NCI-H2029 treated with DMSO at 0.1 percent for 48 hours (cell line): ENCODE measurements at places on chromosomes 5 and 9.

GRCh38 chr5:67182301-67182790, 14.3 kb downstream of the CD180 start:
- DNase-seq: no peak

DNA sequence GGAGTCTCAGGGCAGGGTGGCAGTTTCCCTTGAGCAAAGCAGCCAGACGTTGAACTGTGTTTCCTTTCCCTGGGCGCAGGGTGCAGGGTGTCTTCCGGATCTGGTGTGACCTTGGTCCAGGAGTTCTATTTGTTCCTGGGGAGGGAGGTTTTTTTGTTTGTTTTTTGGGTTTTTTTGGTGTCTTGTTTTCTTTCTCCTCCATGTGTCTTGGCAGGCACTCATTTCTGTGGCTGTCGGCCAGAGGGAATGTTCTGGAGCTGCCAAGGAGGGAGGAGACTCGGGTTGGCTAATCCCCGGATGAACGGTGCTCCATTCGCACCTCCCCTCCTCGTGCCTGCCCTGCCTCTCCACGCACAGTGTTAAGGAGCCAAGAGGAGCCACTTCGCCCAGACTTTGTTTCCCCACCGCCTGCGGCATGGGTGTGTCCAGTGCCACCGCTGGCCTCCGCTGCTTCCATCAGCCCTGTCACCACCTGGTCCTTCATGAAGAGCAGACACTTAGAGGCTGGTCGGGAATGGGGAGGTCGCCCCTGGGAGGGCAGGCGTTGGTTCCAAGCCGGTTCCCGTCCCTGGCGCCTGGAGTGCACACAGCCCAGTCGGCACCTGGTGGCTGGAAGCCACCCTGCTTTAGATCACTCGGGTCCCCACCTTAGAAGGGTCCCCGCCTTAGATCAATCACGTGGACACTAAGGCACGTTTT, 3.5 kb upstream of the PHYHD1 start:
- DNase-seq: peak; percentile 77

DNA sequence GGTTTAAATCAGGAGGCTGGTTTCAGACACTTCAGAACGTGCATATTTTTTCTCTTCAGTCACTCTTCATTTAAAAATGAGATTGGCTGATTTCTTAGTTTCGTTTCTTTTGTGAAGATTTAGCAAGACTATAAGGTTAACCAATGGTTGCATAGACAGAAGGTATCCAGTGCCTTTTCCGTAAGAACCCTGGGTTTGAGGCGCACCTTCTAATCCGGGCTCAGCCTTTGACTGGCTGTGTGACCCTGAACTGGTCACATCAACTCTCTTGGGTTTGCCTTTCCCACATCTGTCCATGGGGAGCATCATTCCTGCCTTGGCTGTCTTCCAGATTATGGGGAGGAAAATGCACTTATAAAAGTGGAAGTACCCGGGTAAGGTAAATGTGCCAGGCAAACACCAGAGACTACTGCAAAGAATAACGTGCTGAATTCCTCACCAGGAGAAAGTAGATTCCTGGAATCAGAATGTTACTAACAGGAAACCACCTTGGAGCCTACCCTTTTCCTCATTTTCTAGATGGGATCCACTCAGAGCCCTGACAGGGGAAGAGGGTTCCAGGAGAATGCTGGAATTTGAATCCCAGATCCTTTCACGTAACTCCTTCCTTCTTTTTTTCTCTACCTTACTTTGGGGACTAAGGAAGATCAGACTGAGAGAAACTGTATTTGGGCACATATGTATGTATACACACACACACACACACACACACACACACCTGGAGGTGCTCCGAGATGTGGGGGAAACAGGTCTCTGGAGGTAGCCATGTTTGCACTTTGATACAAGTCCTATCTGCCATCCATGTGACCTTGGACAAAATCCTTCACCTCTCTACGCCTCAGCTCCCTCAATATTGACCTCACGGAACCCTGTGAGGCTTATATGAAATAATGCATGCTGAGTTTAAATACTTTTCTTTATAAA, 6.8 kb downstream of the HAND1 start:
- DNase-seq: no peak

- no peak for DNase-seq
These were observed 83.3 kb downstream of the ZNF608 start for GRCh38 chr5:124663101-124663506.

DNA sequence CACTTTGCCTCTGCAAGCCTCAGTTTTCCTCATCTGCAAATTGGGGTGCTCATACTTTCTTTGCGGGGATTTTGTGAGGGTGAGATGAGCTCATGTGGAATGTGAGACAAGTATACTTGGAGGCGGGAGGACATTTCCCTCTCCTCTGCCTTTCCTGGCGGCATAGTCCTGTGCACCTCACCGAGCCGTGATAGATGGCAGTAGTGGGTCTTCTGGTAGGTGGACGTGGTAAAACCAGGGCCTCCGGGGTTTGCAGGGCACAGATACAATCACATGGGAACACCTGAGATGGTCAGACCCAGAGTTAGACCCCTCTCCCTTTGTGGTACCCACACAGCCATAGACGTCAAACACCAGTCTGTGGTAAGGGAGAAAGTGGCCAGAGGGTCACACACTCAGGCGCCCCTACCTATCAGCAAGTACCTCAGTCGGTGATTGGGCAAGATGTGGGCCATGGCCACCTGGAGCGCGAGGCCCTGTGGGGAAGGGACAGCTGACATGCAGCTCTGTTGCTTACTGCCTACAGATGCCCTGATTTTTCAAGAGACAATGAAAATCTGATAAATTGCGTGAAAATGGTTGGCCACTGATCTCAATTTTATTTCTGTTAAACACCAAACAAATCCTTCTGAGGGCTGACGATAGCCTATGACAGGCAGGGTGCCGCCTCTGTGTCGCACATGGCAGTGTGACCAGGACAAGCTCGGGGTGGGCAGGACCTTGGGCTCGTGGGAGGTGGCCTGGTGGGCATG, 9.9 kb downstream of the ERGIC1 start:
- DNase-seq: no peak

DNA sequence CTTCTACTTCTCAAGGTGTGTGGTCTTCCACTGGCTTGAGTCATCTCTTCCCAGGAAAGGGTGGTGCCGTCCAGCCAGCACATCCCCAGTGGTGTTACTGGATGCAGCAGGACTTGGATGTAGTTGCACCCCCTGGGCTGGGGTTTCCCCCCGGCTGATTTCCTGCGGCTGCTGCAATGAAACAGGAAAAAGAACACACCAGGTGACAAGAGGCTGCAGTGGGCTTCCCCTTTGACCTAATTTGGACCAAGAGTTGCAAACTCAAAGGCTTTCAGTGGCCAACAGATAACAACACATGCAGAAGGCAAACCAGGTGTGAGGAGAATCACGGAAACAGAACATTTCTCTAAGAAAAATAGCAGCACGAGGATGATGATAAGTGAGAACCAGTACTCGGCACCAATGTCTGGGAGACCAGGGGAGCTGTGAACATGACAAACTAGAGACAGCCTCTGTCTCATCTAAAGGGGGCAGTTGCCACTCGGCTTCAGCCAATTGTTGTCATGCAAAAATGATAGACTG, 83.7 kb downstream of the PDE6A start:
- no peak for DNase-seq

GRCh38 chr5:89083791-89084190, 200.8 kb upstream of the MEF2C start:
- DNase-seq: no peak

- DNase-seq: no peak
These were observed at the start of gene PCDHA13 for GRCh38 chr5:140881889-140882590. Gene PCDHA13 (plus strand): TSS chr5:140882124. CDS start chr5:140882269, 145 bp downstream.

DNA sequence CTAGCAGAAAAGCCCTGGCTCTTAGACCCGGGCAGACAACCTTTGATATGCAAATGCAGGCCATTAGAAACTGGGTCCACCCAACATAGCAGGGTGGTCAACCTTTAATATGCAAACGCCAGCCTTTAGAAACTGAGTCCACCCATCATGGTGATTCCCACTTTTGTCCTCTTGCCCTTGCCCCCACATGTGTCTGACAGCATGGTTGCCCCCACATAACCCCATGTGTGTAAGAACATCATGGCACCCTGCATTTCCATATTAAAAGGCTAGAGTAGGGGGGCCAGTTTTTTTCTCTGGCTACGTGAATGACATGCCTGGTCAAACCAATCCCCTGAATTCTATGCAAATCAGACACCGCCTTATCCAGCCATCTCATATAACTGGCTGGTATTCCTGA, 273.2 kb upstream of the PRDM9 start:
- DNase-seq: no peak

GRCh38 chr5:149434162-149435014, 55.3 kb upstream of the IL17B start:
- DNase-seq: peak; percentile 33

DNA sequence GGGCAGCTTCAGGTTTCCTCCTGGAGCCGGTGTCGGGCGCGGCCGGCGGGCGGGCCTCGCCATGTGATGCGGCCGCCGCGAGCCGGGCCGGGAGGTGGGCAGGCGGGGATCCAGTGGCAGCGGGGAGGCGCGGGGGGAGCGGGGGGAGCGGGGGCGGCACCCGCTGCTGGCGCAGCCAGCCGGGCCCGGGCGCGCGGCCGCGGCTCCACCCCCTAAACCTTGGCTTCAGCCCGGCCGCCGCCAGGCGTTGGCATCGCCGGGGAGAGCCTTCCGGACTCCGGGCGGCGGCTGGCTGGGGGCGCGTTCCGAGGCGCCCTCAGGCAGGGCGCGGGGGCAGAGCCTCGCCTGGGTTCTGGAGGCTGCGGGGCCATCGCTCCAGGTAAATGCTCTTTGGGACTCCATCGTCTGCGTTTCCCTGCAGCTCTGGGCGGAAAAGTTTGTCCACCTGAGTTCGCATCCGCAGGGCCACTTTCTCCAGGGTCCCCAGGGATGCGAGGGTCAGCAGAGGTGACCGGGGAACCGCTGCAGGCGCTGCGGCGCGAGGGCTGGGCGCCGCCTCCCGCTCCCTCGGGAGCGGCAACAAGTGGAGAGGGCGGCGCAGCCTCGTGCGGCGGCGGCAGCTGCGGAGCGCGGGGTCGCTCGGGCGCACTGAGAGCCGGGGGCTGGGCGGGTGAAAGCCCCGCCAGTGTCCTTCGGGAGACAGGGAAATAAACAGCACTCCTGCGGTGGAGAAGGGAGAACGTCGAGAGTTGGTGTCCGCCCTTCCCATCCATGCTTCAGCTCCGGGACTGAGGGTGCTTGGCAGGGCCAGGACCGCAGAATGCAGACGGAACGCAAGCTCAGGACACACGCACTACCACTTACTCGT, at the start of gene ARHGEF28:
TSS of gene ARHGEF28 (plus strand) at position 253 of the 868 bp plus-strand sequence. CDS start 58,656 bp downstream, outside the sequence.
- DNase-seq: peak; percentile 19

- DNase-seq: no peak
These were observed 65.0 kb upstream of the SUB1 start for GRCh38 chr5:32520356-32520755.
